Suprapubic skin (tissue), 4 donors: ENCODE measurements at places on chromosomes 7 and 10. TPM values are rescaled to one million over a fixed set of nuclear protein-coding genes. Genes with fewer than 3 reads are reported as not detected.

HHEX gene
- 1.3 TPM for total RNA-seq

FANK1 gene
- 8.2 TPM for total RNA-seq

DNA sequence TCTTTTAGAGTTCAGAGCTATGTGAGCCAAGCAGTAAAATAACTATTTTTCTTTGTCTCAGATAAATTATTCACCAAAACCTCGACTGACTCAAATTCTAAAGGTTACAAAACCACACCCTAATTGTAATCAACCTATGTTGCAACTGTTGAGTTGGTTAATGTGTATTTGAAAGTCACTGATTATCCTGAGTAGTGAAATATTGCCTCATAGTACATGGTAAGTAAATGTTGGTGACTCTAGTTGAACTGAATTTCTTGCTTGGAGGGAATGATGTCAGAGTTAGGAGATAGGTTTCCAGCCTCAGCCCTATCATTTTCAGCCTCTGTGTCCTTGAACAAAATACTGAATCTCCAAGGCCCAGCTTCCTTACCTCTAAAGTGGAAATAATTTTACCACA is 3.0 kb upstream of the CYP2C18 start:
- no peak for DNase-seq

- no peak for DNase-seq
These were observed 15.9 kb downstream of the TOMM7 start for GRCh38 chr7:22806752-22807151.

- peak; percentile 11 for DNase-seq
These were observed 8.4 kb upstream of the C10orf71 start for GRCh38 chr10:49290607-49291006.

DNA sequence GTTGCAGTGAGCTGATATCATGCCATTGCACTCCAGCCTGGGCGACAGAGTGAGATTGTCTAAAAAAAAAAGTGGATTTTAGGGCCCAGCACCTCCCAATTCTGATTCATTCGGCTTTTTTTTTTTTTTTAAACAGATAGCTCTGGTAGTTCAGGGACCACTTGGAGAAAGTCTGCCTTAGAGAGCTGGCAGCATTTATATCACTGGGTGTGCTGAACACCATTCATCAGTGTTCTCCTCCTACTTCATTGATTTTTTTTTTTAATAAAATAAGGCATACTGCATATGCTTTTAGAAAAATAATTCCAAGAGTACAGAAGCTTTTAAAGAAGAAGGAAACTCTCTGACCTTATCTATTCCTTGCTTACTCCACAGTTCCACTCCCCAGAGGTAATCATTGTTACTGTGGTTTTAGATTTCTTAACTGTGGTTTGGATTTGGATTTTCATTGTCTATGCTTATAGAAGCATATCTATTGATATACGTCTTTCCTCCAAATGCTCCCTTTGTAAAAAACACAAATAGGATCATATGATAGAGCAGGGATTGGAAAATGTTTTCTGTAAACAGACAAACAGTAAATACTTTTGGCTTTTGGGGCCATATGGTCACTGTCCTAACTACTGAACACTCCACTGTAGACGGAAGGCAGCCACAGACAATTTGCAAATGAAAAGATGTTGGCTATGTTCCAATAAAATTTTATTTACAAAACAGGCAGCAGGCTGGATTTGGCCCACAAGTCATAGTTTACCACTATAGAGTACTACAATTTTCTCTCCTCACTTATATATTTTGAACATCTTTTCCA is 21.1 kb upstream of the SAR1A start:
- no peak for DNase-seq

- no peak for DNase-seq
These were observed 529 bp downstream of the HPS1 start for GRCh38 chr10:98446151-98446660.

IQCE gene
- total RNA-seq: 10.1 TPM

GRCh38 chr7:75667938-75668337 is 70.8 kb downstream of the HIP1 start:
- DNase-seq: no peak

DNA sequence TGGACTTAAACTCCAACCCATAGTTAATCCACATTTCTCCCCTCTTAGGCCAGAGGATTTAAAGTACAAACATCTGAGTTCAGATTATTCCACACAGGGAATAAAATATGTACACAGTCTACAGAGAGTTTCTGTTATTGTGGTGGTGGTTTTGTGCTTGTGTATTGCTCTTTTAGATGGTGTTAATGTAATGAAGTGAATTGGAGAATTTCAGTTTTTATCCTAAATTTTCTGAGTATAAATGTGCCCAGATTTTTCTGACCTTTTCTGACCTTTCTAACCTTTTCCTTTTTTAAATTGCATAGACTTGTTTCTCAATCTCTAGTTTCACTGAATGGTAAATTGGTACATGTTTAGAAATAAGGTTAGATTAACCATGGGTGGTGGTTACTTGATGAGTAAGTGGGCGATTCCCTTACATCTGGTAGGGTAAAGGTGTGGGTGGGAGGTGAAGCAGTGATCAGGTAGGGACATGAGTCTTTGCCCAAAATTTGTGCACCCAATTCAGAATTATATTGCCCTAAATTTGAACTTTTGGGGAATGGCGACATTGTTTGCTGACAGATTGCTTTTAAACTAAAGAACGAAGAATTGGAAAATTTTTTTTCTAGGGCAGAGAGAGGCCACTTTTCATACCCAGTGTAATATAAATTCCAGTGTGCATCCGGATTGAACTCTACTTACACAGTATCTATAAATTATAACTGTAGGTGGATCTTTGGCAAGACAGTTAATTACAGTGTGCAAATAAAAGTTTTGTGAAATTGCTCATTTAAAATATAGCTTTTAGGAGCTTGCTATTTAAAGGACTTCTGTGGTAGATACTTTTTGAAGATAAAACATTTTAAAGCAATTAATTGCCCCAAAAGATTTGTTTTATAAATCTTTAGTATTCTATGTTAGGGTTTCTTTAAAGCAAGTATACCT is 62.2 kb downstream of the ST7 start:
- no peak for DNase-seq

BRI3 gene
- total RNA-seq: 44.9 TPM

ACSL5 gene
- total RNA-seq: 4.3 TPM

DNA sequence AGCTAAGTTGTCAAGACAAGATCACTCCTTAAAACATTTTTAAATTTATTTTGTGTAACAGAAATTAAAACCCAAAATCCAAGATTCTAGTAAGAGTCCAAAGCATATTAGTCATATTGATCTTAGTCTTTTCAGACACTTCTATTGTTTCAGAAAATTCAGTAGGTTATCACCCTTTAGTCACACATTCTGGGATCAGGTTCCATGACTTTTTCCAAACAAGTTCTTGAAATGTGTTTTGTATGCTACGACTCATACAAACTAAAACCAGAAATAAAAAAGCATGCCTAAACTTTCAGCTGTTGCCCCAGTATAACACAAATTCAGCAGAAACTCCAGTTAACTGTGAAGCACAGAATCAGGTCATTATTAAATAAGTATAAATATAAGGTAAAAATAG is 10.7 kb downstream of the SEMA3D start:
- no peak for DNase-seq

DNA sequence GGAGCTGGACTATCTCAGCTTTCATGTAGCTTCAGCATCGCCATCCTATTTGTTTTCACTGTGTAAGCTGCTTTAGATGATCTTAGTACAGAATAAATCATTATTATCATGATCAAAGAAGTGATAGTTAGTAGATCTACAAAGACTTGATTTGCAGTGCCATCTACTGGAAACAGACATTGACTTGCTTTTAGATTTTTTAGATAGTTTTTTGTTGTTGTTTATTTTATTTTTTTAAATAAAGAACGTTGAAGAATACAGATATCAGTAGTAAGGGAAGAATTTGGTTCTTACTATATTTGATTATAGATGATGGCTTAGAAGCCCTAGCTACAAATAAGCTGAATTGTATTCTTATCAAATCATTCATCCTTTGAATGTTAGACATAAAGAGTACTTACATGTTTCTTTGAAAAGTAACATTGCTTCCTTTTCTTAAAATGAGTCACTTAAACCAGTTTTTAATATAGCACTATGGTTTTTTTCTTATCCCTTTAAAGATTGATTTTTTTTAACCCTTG is 6.3 kb upstream of the SFMBT2 start:
- DNase-seq: no peak

GRCh38 chr10:102358712-102359382 is 36.7 kb upstream of the NFKB2 start:
- DNase-seq: no peak

DNA sequence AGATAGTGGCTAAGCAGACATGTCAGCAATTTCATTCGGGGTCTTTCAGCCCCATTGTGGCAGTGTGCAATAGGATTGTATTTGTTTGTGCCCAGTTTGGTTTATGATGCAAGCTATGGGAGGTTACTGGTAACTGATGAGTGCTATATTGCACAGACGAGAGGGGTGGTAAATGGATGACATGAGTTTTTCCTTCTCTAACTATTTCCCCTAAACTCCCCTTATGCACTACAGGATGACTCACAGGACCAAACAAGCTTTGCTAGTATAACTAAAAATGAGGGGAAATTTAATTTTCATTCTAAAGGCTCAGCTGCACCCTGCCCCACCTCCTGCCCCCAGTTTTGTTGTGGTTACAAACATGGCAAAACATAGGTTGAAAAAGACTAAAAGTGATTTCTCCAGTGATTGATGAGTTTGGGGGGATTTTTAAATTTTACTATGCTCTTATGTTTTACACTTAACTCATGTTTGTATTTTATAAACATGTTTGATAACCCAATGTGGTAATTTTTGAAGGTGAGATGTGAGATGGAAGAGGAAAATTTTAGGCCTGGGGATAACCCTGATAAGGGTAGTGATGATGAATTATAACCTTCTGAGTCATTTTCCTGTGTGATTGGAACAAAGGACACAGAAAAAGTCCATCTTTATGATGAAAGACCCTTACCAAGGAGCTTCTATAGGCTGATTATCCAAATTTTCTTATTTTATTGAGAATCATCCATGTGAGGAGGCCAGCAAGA is 60.8 kb upstream of the NAMPT start:
- no peak for DNase-seq

PIK3AP1 gene
- total RNA-seq: 3.4 TPM

DNA sequence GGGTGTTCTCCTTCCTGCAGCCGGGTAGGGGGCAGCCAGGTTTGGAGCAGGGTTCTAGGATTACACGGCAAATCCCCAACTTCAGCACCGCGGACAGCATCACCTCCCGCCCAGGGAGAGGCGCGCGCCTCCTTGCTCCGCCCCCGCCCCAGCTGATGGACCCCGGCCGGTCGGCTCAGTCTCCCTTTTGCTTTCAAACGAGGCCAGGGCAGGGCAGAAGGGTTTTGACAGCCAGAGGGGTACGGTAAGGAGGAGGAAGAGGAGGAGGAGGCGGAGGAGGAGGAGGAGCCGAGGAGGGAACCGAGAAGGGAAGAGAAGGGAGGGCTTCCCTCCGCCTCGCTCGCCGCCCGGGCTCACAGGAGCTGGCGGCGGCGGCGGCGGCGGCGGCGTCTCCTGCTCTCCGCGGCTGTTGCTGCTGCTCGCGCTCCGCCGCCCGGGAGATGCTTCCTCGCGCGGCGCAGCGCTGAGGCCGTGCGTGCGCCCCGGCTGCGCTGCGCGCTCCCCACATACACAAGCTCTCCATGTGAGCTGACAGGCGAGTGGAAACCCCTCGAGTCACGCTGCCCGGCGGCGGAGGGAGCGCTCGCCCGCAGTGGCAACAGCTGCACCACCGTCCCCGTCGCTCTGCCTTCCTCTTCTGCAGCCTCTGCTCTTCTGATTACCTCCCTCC is 615 bp upstream of the CNTNAP2 start:
- no peak for DNase-seq

KIAA1549 gene
- 1.7 TPM for total RNA-seq

DNA sequence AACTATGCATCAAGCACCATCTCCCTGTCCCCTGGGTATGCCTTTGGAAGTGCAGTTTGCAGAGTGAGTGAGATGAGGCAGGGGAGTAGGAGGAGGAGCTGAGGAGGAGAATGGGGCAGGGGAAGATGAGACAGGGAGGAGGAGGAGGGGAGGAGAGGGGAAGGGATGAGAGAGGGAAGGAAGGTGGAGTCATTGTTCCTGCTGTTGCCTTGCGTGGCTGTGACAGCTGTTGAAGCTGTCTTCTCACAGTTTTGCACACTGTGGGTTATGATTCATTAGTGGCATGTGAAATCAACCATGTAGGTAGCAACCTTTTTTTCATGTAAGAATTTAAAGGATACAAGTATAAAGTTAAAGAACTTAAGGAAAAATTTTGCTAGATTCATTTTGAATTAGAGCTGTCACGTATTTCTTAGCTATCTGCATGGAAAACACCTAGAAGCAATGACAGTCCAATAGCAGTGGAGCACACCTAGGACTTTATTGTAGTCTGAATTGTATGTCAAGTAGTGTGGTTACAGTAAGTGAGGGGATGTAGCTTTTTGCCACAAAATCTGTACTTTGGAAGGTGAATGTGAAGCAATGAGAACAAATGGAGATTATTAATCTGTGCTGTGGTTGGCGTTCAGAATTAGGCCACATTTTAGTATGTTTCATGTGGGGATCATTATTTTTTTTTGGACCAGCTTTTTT is 21.7 kb downstream of the CCM2 start:
- DNase-seq: no peak

GRCh38 chr10:43867667-43868565 is 219.2 kb upstream of the ZNF32 start:
- DNase-seq: no peak

GRCh38 chr10:63331586-63331985 is 134.2 kb downstream of the JMJD1C start:
- no peak for DNase-seq

GRCh38 chr7:81769891-81770727 is at the start of gene HGF:
TSS of gene HGF (minus strand) at chr7:81770047. CDS start at chr7:81769971, 76 bp downstream.
- no peak for DNase-seq

LAMB1 gene
- total RNA-seq: 84.9 TPM

DNA sequence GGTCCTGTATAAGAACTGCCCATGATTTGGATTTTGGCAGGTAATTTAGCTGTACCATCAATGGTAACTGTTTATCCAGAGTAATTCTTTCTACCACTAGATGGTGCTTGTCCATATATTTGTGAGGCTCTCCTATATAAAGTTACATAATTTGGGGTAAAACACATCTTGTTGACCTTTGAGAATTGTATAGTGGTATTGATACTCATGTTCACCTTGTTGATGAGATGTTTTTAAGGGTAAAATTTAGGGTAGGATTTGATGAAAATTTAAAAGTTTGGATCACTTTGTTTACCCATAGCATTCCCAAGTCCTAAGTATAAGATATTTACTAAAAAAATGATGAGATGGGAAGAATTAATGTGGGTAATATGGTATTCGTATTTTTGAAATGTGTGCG is 31.6 kb downstream of the ST7 start:
- no peak for DNase-seq

DNA sequence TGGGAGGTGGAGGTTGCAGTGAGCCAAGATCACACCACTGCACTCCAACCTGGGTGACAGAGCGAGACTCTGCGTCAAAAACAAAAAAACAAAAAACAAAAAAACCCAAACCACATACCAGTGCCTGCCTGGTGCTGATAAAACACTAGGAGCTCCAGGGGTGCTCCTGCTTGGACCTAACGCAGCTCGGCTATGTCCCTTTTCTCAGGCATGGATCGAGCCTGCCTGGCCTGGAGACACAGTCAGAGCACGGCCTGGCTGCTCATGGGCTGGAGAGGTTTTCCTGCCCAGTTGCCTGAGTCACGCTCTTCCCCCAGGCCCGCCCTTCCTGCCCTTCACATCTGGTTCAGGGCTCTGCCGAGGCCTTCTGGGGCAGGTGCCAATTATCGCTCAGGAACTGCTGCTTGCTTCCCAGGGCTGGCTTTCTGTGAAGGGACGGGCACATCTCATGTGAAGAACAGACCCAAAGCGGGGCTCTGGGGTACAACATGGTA is 12.6 kb upstream of the NPFFR1 start:
- peak; percentile 92 for DNase-seq
